CD8-positive, alpha-beta memory T cell (primary cell): ENCODE measurements at places on chromosomes 16 and 17.
A peak's percentile ranks its signal among the peaks of the same experiment; 100 is the strongest.

- no peak for DNase-seq
These were observed 25.8 kb downstream of the CAPNS2 start for GRCh38 chr16:55592306-55592705.

DNA sequence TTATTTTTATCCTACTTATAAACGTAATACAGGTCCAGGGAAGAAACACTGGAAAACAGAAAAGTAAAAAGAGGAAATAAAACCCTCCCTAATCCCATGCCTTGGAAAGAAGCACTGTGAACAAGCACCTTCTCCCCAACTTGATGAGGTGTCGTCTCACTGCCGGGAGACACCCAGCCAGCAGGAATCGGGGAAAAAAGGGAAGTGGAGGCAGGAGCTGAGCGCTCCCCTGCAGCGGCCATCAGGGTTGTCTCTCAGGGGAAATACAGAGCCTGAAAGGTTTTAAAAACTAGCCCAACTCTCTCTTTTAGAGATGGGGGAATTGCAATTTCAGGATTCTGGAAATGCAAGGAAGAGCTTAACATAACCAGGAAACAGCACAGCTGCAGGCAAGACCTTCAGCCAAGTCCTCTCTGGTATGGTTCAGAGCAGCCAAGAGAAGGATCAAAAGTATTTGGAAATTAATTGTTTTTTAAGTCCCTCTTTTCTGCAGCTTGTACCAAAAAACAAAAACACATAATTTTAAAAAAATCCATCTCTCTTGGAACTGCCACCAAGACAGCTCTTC is 96.3 kb upstream of the RCVRN start:
- no peak for DNase-seq

GRCh38 chr16:77298418-77299360 is 99.5 kb downstream of the SYCE1L start:
- no peak for DNase-seq

GRCh38 chr16:14280541-14280940 is 209.4 kb downstream of the MRTFB start:
- no peak for DNase-seq

DNA sequence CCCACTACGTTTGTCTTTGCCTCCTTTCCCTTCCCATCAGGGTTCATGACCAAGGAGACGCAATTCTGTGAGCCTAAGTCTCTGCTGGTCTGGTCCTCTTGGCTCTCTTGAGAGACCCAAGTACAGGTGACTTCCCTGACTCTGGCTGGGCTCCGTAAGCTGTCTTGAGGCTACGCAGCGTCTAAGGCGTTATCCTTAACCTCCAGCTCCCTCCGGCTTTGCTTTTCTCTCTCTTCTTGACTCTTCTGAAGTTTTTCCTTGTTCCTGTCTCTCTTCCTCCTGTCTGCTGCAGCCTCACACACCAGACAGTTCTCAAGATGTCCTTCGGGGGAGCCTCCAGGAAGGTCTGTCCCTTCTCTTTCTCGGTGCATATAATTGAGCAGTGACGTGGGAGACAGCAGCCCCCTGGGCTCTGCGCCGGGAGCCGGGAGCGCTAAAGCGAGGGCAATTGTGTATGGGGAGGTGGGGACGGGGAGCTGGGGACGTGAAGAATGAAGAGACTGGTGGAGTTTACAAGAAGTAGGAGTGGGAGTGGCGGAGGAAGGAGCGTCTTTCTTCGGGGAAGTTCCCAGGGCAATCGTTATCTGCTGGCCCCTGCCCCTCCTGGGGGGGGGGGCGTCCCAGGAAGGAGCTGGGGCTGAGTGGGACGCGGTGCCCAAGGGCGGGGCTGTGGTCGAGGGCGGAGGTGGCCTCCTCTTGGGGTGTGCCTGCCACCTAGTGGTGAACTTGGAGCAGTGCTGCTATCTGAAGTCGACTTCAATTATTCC is 6.9 kb upstream of the PIRT start:
- DNase-seq = peak; percentile 76

DNA sequence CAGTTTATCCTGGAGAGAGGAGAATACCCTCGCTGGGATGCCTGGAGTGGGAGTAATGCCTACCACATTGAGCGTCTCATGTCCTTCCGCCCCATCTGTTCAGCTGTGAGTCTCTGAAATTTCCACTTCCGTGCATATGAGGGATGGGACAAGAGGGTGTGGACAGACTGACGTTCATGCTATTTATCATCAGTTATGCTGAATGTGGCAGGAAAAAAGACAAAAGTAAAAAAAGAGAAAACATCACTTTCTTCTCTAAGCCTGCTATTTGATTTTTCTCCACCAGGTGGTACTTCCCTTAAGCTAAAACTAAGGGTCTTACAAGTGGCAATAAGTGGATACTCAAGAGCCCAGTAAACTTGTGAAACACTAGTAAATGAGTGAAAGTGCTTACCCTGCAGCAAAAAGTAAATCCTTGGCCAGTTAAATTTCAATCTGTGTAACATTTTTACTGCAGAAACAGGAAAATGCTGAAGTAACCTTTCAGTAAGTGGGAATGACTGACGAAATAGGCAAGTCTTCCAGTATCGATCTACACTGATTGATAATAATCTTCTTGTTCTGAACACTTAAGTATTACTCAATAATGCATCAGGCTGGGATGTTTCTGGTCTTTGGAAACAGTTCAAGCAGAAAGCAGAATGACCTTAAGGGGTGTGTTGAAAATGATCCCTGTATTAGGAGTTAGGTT is 5.6 kb downstream of the CRYBA1 start:
- DNase-seq = peak; percentile 9

- no peak for DNase-seq
These were observed 85.0 kb downstream of the SNX29 start for GRCh38 chr16:12061336-12062055.

- no peak for DNase-seq
These were observed 242.1 kb upstream of the NLRP1 start for GRCh38 chr17:5826384-5826783.

GRCh38 chr17:69547947-69548346 is 133.4 kb downstream of the MAP2K6 start:
- no peak for DNase-seq

GRCh38 chr17:4008441-4009185 is 44.4 kb upstream of the ATP2A3 start:
- DNase-seq = no peak

DNA sequence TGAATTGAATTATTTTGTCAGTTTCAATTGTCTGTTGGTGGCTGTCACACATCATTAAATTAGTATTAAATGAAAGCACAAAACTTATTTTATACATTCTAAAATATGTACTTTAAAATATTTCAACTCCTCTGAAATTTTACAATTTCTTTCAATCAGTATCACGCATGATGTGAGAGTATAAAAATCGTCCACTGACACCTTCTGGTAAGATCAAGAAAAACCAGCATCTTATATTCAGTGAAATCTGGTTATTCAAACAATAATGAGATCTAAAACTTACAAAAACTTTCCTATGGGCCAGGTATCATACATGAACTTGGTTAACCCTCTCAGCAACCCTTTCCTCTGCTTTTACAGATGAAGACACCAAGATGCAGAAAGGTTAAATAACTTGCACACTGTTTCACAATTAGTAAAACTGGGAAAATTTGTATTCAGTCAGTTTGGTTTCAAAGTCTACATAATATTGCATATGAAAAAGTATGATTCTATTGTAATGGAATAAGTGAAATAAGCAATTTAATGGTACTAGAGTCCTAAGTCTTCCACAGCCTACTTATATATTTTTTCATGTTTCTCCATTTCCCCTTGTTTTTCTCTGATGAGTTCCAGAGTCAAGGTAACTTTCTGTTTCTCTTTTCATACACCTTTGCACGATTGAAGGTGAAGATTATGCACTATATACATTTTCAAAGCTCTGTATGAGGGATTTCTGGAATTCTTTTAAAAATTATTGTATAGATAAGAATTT is 58.7 kb downstream of the EFCAB5 start:
- DNase-seq = no peak

DNA sequence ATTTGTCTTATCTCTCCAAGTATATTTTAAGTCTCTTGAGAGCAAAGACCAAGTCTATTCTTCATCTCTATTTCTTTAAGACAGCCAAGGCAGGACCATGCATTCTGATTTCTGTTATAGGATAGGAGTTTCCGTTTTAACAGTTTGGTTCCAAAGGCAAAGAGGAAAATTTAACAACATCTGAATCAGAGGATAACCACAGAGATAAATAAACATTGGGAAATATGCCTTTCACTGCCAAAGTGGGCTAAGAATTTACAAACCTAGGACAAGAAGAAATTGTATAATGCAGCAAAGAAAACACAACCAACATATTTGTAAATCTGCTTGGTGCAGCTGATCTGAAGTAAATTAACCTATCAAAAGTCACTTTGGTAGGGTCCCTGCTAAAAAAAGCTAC is 37.7 kb downstream of the USP32 start:
- no peak for DNase-seq

- DNase-seq = peak; percentile 58
These were observed 25.9 kb downstream of the BRIP1 start for GRCh38 chr17:61837175-61838051.

DNA sequence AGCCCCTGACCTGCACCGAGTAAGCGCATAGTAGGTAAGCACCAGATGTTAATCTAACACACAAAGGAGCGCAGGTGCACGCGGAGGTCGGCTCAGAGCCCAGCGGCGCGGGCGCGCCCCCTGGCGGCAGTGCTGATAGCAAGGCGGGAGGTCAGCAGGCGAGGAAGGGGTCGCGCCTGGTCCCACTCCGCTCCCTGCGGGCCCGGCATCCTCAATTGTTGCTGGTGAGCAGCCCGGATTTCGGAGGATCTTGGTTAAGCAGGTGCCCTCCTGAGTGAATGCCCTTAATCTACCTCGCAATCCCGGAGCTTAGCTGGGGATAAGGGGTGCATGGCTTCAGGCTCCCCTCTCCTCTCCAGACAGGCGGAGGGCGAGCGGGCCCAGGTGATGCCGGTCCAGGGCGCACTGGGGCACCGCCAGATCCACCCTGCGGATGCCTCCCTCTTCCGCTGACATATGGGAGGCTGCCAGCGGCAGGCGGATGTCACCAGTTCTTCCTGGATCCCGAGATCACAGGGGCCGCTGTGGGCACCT is 4.0 kb upstream of the WNT3 start:
- DNase-seq = no peak

GRCh38 chr17:81298325-81298990 is 3.4 kb upstream of the SLC38A10 start:
- no peak for DNase-seq

DNA sequence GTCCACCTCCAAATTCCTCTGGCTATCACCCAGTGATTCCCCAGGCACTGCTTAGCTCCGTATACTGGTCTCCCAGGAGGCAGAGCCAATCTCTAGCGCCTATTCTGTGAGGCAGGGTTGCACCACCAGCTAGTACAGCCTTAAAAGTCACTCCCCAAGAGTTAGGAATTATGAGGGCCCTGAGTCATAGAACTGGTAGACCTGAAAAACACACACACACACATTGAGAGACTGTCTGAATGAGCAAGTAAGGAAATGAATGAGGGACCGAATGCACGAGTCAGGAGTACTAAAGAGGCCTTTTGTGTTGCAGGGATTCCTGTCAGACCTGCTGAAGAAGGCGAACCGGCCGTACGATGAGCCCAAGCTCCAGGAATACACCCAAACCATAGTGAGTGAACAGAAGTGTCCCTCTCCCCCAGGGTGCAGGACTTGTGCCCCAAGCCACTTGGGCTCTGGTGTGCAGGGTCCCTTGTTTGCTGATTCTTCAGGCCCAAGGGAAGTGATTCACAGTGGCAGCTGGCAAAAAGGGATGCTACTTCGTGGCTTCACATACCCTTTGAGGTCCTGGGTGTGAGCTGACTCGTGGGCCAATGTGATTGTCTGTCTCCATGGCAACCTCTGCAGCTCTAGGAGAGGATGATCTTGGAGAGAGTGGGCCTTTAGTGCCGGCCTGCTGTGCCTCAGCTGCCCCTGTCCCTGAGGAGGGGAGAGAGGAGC is 24.7 kb downstream of the CALB2 start:
- DNase-seq = no peak

GRCh38 chr17:48438516-48439061 is 8.6 kb upstream of the SKAP1 start:
- DNase-seq = no peak

DNA sequence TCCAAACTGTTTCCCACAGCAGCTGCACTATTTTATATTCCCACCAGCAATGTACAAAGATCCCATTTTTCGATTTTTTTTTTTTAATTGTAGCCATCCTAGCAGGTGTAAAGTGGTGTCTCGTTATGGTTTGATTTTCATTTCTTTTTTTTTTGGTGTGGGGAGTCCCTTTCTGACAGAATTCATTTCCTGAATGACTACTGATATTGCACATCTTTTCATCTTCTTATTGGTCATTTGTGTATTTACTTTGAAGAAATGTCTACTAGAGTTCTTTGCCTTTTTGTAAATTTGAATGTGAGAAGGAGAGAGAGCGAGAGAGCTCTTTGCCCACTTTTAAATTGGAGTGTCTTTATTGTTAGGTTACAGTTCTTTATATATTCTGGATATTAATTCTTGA is 14.0 kb downstream of the CYB5B start:
- DNase-seq = no peak

DNA sequence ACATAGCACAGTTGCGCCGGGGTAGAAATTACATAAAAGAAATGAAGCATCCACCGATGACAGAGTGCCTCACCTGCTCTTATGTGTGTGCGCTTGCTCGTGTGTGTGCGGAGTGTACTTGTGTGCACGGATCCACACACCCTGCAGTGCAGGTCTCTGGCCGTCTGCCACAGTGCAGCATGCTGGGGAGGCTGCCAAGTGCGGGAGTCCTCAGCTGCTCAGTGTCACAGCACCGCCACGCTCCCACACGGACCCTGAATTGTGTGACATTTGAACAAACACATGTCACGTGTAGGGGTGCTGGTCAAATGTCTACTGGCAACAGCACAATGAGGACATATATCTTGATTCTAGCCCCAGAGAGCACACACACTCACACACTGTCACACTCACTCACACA is 243.0 kb upstream of the MYOCD start:
- DNase-seq = no peak

- DNase-seq = peak; percentile 17
These were observed 2.3 kb downstream of the IL21R start for GRCh38 chr16:27404163-27404823.

GRCh38 chr16:77961814-77962213 is 60.5 kb upstream of the CLEC3A start:
- DNase-seq = no peak

DNA sequence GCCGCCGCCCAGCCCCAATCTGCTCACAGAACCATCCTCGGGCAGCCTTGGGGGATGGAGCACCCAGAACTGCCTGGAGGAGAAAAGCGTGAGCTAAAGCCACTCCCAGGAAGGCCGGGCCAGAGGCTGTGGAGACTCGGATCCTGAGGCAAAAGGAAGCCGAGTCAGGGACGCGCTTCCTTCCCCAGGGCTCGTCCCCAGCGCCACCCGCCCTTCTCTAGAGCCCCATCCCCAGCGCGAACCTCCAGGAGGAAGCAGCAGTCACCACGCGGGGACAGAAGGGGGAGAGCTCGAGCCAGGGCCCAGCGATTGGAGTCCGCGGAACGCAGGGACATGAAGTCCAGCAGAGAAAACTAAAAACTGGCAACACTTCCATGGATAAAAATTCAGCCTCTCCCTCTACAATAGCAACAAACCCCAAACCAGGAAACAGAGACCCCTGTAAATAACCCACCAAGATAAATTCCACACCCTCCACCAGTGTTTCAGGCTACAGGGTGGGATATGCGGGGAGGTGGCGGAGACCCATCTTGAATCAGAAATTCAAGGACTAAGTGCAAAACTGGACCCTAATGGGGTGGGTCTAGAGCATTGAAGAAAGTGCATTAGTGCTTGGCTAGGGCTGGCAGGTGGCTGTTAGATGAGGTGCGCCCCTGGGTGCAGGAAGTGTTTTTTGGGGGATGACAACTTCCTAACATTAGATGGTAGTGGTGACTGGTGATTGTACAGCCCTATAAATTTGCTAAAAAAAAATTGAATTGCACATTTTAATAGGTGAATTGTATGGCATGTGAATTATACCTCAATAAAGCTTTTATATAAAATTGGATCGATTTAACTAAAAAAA is 116.1 kb upstream of the METRNL start:
- no peak for DNase-seq

- no peak for DNase-seq
These were observed 53.9 kb upstream of the NETO2 start for GRCh38 chr16:47197536-47198179.
